ENCODE measurements at places on chromosomes 6 and 20.
A peak's percentile ranks its signal among the peaks of the same experiment; 100 is the strongest.

DNA sequence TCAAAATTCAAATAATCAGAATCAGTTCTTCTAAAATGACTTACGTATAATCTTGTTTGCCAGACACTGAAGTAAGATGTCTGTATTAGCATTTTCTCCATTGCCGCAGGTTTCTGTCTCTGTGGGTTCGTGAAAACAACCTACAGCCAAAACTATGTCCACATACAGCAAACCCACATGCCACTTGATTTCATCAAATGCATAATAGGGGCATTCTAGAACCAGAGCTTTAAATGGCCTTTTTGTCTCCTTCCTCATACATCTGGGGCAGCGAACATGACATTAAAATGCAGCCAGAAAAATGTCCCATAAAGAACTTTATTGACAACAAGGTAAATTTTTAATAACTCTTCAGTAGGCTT lies 90.2 kb upstream of the QKI start:
- H3K36me3 ChIP-seq: peaks cover 8% of the 10 kb centered on the region
- H3K4me3 ChIP-seq: no peak overlapping the region
- DNase-seq: no peak
- peaks cover 15% of the 10 kb centered on the region for H3K4me1 ChIP-seq

DNA sequence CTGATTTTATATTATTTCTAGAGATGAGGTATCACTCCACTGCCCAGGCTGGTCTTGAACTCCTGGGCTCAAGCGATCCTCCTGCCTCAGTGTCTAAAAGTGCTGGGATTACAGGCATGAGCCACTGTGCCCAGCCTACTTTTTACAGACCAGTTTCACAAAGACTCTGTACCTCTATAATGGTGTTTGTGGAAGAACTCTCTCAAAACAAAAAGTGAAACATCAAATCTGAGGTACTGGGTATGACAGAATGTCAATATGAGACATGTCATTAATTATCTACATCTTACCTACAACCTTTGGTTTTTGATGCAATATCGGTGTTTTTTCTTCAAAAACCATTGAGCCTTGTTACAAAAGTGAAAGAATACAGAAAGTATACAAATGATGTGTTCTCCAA lies 49.4 kb upstream of the MCM9 start:
- no peaks in the 10 kb centered on the region for H3K4me1 ChIP-seq
- no peak overlapping the region for H3K4me3 ChIP-seq
- H3K36me3 ChIP-seq: no peaks in the 10 kb centered on the region
- no peak for DNase-seq
- no peak overlapping the region for H3K27ac ChIP-seq
- H3K27me3 ChIP-seq: no peaks in the 10 kb centered on the region

GRCh38 chr20:6636209-6637159 lies 131.0 kb upstream of the BMP2 start:
- no peak overlapping the region for H3K27ac ChIP-seq
- no peaks in the 10 kb centered on the region for H3K4me1 ChIP-seq
- DNase-seq: no peak
- H3K4me3 ChIP-seq: no peak overlapping the region
- H3K27me3 ChIP-seq: peaks cover 2% of the 10 kb centered on the region
- H3K36me3 ChIP-seq: peaks cover 4% of the 10 kb centered on the region

DNA sequence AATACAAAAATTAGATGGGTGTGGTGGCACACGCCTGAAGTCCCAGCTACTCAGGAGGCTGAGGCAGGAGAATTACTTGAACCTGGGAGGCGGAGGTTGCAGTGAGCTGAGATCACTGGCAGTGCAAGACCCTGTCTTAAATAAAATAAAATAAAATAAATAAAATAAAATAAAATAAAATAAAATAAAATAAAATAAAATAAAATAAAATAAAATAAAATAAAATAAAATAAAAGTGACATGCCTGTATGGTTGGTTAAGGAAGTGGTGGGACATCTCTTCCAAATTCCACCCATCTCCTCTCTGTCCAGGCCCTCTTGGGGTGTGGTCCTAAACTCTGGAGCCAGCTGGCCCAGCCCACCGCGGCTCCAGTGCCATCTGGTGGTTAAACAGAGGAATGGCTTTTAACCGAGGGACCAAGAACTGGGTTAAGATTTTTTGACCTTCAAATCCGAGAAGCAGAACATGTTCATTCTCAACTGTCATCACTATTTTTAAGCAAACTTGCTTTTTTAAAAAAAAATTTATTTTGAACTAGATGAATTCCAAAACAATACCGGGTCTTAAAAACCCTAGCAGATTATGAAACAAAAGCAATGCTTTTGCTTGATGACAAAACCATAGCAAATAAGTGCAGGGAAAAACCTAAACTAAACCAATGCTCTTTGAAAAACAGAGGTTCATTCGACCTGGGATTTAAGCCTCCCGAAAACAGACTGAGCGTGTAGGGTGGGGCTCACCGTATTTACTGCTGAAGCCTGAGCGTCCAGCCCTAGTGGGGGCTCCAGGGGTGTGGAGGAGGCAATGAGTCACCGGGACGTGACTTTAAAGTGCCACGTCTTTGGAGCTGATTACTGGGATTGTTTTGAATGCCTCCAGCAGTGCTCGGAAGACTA lies 68.8 kb downstream of the CDC5L start:
- DNase-seq: peak; percentile 30
- H3K36me3 ChIP-seq: no peaks in the 10 kb centered on the region
- peak overlapping the region; percentile 61 for H3K4me3 ChIP-seq
- no peaks in the 10 kb centered on the region for H3K27me3 ChIP-seq

DNA sequence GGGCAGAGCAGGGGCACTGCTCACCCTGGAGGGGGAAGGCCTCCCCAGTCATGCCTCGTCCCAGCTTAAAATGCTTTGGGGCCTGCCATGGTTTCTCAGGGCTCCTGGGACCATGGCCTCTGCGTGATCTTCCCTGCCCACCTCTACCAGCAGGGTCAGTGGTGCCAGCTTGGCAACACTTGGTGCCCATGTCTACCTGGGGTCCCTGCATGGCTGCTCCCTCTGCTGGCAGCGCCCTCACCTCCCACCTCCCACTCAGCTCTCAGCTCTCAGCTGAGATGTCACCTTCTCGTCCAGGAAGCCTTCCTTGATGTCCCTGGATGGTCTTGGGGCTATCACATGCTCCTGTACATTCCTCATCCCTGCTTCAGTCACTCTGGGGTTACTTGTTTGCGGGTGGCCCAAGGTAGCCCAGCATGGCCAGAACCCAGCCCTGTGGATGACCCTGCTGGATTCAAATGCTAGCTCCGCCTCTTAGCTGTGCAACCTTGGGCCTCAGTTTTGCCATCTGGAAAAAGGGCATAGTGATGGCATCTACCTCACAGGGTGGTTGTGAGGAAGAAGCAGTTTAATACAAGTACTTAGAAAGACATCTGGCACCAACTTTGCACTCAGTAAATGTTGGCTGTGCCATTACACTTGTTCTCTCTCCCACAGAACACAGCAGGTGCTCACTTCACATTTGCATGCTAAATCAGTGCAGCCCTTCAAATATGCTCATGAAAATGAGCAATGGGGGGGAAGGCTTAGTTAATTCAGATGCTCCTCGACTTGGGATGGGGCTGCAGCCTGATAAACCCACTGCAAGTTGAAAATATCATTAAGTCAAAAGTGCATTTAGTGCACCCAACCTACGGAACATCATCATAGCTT lies 53.5 kb upstream of the PTPN1 start:
- no peaks in the 10 kb centered on the region for H3K36me3 ChIP-seq
- no peak overlapping the region for H3K4me3 ChIP-seq
- H3K4me1 ChIP-seq: peaks cover 12% of the 10 kb centered on the region
- no peak for DNase-seq

GRCh38 chr20:15700147-15700765 lies 873.0 kb downstream of the KIF16B start:
- no peak overlapping the region for H3K27ac ChIP-seq
- peak overlapping the region; percentile 33 for H3K4me3 ChIP-seq
- peaks cover 41% of the 10 kb centered on the region for H3K4me1 ChIP-seq
- DNase-seq: no peak

DNA sequence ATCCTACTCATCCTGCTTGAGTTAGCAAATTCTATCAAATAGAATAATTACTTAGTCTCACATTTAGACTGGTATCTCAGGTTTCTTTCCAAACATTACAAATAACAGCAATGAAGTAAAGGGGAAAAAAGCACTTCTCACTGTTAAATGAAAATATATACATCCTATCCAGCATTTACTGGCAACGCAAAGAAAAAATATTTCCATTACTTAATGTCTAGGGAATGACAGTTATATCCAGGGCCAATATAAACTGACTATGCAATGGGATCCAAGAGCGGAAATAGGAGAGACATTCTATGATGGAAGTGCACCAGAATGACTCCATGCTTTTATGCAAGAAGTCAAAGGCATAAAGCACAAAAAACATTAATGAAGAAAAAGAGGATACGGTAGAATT lies 60.3 kb downstream of the ME1 start:
- H3K36me3 ChIP-seq: peaks cover 15% of the 10 kb centered on the region
- H3K27me3 ChIP-seq: peaks cover 1% of the 10 kb centered on the region
- H3K4me3 ChIP-seq: no peak overlapping the region
- H3K27ac ChIP-seq: no peak overlapping the region
- no peak for DNase-seq

GRCh38 chr6:46773201-46773855 lies 19.9 kb upstream of the MEP1A start:
- H3K36me3 ChIP-seq: no peaks in the 10 kb centered on the region
- no peaks in the 10 kb centered on the region for H3K4me1 ChIP-seq
- DNase-seq: no peak
- H3K4me3 ChIP-seq: no peak overlapping the region
- no peak overlapping the region for H3K27ac ChIP-seq
- peaks cover 2% of the 10 kb centered on the region for H3K27me3 ChIP-seq

DNA sequence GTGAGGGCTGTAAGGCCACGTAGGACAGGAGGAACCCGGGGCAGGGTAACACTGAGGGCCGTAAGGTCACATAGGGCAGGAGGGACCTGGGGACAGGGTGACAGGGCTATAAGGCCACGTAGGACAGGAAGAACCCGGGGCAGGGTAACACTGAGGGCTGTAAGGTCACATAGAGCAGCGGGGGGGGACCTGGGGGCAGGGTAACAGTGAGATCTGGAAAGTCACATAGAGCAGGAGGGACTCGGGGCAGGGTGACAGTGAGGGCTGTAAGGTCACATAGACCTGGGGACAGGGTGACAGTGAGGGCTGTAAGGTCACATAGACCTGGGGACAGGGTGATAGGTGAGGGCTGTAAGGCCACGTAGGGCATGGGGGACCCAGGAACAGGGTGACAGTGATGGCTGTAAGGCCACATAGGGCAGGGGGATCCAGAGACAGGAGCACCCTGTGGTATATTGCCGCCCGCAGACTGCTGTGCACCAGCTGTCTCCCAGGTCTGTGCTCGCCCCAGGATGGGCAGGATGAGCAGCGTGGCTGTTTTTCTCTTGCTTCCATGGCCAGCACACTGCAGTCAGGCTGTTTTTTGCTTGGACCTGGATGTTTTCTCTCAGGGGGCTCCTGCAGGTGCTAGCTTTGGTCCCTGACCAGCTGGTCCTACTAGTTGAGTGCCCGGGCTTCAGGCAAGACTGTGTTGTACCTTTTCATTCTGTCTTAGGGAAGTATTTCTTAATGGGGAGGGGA lies 55.7 kb downstream of the SYTL3 start:
- no peak for DNase-seq
- no peak overlapping the region for H3K27ac ChIP-seq
- no peaks in the 10 kb centered on the region for H3K36me3 ChIP-seq
- peaks cover 28% of the 10 kb centered on the region for H3K4me1 ChIP-seq
- no peaks in the 10 kb centered on the region for H3K27me3 ChIP-seq

GRCh38 chr6:44829836-44830235 lies 442.3 kb downstream of the CDC5L start:
- H3K4me3 ChIP-seq: no peak overlapping the region
- H3K4me1 ChIP-seq: peaks cover 11% of the 10 kb centered on the region
- H3K27me3 ChIP-seq: no peaks in the 10 kb centered on the region
- no peak overlapping the region for H3K27ac ChIP-seq

GRCh38 chr6:43013097-43013842 lies 476 bp downstream of the MEA1 start:
- DNase-seq: peak; percentile 55
- peaks cover 48% of the 10 kb centered on the region for H3K4me1 ChIP-seq
- no peaks in the 10 kb centered on the region for H3K27me3 ChIP-seq
- peak overlapping the region; percentile 95 for H3K4me3 ChIP-seq

GRCh38 chr20:2829376-2829775 lies 11.1 kb downstream of the PCED1A start:
- peaks cover 20% of the 10 kb centered on the region for H3K4me1 ChIP-seq
- no peak for DNase-seq
- H3K27ac ChIP-seq: no peak overlapping the region
- H3K36me3 ChIP-seq: no peaks in the 10 kb centered on the region
- no peak overlapping the region for H3K4me3 ChIP-seq
- peaks cover 4% of the 10 kb centered on the region for H3K27me3 ChIP-seq

DNA sequence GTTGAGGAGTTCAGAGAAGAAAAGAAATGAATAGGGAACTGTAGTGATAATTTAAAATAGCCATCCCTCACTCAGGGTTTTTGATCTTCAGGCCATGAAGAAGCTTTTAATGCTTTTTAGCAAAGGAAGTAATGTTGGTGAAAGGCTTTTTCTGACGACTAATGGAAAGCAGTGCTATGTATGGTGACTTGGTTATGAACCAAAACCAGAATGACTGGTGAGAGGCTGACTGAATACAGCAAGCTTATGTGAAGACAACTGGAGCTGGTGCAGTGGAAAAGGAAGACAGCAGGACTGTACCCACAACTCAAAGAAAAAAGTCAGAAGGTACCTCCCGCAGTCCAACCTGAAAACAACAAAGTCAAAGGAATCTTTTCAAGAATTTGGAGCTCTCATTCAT lies 118.8 kb downstream of the PRDM1 start:
- DNase-seq: no peak
- no peak overlapping the region for H3K27ac ChIP-seq
- peaks cover 28% of the 10 kb centered on the region for H3K4me1 ChIP-seq
- H3K4me3 ChIP-seq: no peak overlapping the region
- H3K36me3 ChIP-seq: peaks cover 45% of the 10 kb centered on the region
- no peaks in the 10 kb centered on the region for H3K27me3 ChIP-seq

- peak overlapping the region; percentile 94 for H3K27ac ChIP-seq
- H3K4me1 ChIP-seq: peaks cover 94% of the 10 kb centered on the region
- H3K36me3 ChIP-seq: peaks cover 42% of the 10 kb centered on the region
- H3K4me3 ChIP-seq: peak overlapping the region; percentile 82
- no peak for DNase-seq
Measured at GRCh38 chr6:11197850-11198249, 34.6 kb downstream of the NEDD9 start.

DNA sequence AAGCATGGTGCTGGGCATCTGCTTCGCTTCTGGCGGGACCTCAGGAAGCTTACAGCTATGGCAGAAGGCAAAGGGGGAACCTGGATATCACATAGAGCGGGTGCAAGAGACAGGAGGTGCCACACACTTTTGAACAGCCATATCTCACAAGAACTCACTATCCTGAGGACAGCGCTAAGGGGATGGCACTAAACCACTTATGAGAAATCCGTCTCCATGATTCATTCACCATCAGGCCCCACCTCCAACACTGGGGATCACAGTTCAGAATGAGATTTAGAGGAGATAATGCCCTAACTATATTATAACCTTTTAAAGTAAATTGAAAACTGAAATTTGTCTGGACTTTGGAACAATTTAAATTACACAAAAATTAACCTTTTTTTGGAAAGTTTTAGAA lies 37.8 kb upstream of the SUMO4 start:
- no peak overlapping the region for H3K27ac ChIP-seq
- H3K36me3 ChIP-seq: peaks cover 18% of the 10 kb centered on the region
- H3K4me3 ChIP-seq: no peak overlapping the region
- H3K27me3 ChIP-seq: peaks cover 2% of the 10 kb centered on the region

All from HFFc6 (cell line).